HFFc6 (cell line): ENCODE measurements at places on chromosomes 4 and X. TPM values are rescaled to one million over a fixed set of nuclear protein-coding genes. Genes with fewer than 3 reads are reported as not detected.

Gene LDOC1
- total RNA-seq = 14.3 to 80.4 TPM (median 59.9 TPM) in 3 replicates

Gene BMPR1B
- not detected in 2 replicates for total RNA-seq

GRCh38 chrX:12970691-12971202 is 4.2 kb upstream of the TMSB4X start:
- no peak for DNase-seq

DNA sequence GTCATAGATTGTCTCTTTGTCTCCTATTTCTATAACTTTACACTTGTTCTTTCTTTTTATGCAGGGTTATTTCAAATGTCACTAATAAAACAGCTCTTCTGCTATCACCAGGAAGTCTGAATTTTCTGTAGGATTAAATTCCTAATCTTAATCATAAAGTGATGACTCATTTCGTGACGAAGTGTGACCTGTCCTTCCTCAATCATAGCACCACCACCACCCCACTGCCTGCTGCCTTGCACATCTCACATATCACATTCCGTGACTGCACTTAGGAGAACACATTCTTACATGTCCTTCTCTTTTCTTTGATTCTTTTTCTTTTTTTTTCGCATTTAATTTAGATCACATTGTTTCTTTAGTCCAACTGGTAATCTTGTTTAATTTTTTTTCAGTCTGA is 57.7 kb upstream of the UGT2B7 start:
- DNase-seq = peak; percentile 39

GRCh38 chr4:80465238-80465637 is 129.7 kb downstream of the CFAP299 start:
- DNase-seq = peak; percentile 19
